ENCODE measurements at places on chromosomes 1 and 21.

DNA sequence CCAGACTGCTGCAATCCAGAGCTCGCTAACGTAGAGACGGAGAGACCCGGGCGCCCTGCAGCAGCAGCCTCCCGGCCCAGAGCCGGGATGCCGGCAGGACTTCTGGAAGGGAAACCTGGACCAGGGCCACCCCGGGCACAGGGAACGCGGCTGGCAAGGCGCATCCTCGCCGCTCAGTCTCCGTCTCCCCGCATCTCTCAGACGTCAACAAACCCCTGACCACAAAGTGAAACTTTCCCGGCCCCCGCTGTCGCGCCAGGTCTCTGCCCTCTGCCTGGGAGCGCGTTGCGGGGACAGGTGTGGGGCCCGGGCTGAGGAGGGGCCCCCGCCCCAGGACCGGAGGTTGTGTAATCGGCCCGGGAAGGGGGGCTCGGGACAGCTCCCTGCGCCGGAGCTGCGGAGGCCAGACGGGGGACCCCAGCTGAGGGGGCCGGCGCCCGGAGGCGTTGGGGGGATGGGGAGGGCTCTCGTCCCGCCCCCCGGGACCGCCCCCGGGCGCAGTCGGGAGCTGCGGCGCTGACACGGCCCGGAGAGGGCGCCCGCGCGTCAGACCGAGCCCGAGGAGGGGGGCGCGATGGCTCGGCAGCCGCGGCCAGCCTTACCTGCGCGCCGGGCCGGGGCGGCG, 116.6 kb upstream of the HIVEP3 start:
- peak; percentile 59 for DNase-seq

DNA sequence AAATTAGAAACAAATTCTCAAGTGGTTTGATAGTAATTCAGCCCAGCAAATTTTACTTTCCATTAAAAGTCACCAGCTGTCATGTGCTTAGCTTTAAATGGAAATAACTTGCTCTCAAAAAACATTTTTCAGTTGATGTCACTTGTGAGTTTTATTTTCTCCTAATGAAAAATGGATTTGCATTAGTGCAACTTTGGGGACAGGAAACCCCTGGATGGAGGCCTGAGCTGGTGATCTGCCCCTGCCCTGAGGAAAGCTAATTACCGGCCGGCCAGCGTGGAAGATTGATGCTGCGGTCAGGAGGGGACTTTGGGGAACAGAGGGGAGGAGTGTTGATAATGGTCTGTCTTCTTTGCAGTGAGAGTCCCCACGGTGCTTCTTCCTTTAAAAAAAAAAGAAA, 66.8 kb upstream of the ANGPTL1 start:
- DNase-seq, result peak; percentile 50

GRCh38 chr1:96234299-96234698, 487.3 kb upstream of the PTBP2 start:
- DNase-seq, result peak; percentile 37

- peak; percentile 95 for DNase-seq
These were observed at the start of gene METTL18 for GRCh38 chr1:169794530-169795416. TSS of gene METTL18 (minus strand) at chr1:169794907. CDS start at chr1:169793695, 1,212 bp downstream.

- DNase-seq, result peak; percentile 75
These were observed 35.0 kb upstream of the VWA5B1 start for GRCh38 chr1:20255666-20256065.

DNA sequence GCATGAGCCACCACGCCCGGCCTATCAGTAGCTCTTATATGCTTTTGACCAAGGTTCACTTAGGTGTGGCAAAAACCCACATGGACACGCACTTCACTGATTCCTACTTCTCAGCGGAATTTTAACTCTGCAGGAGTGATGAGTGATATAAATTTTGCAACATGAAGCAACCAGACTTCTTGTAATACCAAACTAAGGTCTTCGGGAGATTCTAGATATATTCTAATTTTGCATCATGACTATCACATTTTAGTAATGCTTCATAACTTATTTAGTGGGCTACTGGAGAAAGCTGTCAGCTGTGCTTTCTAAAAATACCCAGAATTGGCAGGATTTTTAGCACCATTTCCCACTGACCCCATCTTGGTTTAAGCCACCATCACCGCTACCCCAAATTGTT, 27.8 kb downstream of the RHCE start:
- peak; percentile 40 for DNase-seq

- no peak for DNase-seq
These were observed 56.0 kb downstream of the KCNJ15 start for GRCh38 chr21:38312822-38313221.

DNA sequence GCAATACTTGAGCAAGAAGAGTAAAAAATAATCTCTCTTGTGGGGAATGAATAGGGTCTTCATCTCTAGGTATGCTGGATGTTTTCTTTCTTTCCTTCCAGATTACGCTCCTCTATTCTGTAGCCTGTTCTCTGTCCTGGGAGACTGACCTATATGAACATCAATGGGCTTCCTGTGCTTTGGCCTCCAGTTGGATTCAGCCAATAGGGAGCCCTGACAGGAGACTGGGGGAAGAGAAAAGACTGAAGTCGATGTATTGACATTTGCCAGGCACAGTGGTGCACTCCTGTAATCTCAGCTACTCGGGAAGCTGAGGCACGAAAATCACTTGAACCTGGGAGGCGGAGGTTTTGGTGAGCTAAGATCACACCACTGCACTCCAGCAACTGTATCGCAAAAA, 17.6 kb downstream of the SEMA6C start:
- DNase-seq, result no peak

DNA sequence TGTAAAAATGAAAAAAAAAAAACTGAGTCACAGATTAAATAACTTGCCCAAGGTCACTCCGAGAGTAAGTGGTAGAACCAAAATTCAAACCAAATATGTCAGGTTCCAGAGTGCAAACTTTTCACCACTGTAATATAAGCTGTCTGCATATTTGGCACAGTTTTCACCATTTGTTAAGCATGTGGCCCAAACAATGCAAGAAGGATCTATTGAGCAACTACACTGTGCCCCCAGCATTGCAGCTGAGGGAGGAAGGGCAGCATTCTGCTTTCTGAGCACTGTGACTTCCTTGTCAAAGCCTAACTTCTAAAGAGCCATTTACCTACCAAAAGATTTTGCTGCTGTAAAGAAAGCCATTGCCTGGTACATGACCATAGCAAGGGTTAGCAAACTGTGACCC, 133.4 kb downstream of the SYT2 start:
- DNase-seq, result peak; percentile 96

DNA sequence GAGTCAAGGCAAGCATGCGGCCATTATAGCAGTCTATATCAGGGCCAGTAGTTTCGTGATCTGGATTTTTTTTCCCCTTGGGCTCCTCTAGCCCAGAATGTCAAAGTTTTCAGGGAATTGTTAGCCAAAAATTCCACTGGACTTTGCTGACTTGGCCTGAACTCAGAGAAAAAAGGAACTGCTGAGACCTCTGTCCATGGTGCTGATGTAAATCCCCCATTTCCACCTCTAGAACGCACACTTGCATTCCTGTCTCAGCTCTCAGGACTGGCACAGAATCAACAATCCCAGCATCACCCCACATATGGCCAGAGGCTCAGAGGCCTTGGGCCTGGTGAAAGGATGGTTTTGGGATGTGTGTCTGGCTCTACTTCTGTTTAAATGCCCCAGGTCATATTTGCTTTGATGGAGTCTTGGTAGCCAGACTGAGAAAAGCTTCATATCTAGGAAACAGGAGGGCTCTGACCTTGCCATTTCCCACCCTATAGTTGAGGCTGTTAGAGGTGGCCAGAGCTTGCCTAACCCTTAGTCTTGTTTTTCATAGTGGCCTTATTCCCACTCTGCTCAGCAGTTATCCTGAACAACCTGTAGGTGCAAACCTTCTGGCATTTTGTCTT, 16.9 kb upstream of the EFCAB14 start:
- peak; percentile 70 for DNase-seq

DNA sequence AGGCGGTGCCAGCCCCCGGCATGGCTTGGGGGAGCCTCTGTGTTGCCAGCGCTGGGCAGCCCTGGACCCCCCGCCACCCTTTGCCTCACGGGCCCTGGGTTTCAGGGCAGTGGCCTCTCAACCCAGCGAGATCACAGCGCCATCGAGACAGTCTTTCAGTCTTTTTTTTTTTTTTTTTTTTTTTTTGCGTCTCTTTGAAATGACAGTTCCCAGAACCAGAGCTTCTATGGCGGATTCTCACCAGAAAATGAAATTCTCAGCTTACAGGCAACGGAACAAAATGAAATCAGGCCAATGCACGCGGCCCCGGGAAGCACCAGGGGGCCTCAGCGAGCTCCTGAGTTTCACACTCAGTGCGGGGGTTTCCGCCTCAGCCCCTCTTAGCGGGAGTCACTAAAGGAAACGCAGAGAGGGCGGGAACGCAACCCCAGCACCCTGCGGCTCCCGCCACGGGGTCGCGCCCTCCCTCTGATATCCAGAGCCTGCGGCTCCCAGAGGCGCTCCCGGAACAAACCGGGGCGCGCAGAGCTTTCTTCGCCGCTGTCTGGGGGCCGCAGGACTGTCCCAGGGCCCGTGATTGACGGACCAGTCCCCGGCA, 8.0 kb upstream of the COL6A1 start:
- DNase-seq, result peak; percentile 91

GRCh38 chr1:109369167-109369746, 28.5 kb downstream of the SORT1 start:
- peak; percentile 62 for DNase-seq

GRCh38 chr1:12179111-12179519, 12.3 kb downstream of the TNFRSF1B start:
- peak; percentile 61 for DNase-seq

GRCh38 chr1:24567792-24568388, 12.0 kb downstream of the NCMAP start:
- DNase-seq, result no peak

- DNase-seq, result no peak
These were observed 3.4 kb upstream of the ETS2 start for GRCh38 chr21:38802050-38803026.

DNA sequence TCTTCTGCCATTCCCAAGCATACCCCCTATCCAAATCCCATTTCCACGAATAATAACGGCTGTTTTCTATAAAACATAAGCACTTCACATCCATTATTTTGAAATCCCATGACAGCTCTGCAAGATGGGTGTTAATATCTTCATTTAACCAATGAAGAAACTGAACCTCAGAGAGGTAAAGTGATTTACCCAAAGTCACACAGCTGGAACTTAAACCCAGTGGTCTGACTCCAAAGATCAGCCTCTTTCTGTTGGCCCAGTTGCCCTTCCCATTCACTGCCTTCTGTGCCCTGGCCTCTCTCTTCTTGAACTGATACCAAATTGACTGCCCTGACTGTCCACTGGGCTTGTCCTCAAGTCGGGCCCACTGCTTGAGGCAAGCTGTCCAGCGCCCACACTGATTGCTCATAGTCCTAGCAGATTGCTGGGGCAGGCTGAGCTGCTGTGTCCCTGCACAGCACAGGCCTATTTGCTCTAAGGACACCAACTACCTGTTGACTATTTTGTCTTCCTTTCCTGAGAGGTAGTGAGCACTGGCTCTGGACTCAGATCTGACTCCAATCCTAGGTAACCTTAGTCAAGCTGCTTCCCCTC, 19.3 kb downstream of the TAL1 start:
- DNase-seq, result no peak

GRCh38 chr1:227255086-227255732, 63.1 kb downstream of the CDC42BPA start:
- DNase-seq, result no peak

- DNase-seq, result peak; percentile 75
These were observed 4.0 kb downstream of the GLMP start for GRCh38 chr1:156291226-156292061.

- no peak for DNase-seq
These were observed 521 bp upstream of the NADK start for GRCh38 chr1:1778663-1779319.

GRCh38 chr1:70916034-70916427, 131.6 kb downstream of the PTGER3 start:
- DNase-seq, result no peak

DNA sequence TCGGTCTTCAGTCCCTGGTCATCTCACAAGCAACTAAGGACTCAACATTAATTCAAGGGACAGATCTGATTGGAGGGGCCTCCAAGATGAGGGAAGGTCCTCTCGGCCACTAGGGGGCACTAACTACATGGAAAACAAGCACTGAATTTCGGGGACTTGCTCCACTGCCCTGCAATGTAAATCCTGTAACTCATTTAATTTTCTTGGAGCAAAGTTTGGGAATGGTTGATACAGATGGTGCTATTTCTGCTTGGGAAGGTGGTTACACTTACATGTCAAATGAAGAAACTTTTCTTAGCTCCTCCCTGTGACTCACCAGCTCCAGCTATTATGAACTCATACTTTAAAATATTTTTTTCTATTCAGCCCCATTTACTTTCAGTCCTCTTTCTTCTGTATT, 97.4 kb upstream of the KCNJ15 start:
- DNase-seq, result peak; percentile 89

- no peak for DNase-seq
These were observed 92.0 kb downstream of the DIRAS3 start for GRCh38 chr1:67958472-67958871.

- DNase-seq, result peak; percentile 14
These were observed 15.3 kb upstream of the RGS8 start for GRCh38 chr1:182699393-182700350.

DNA sequence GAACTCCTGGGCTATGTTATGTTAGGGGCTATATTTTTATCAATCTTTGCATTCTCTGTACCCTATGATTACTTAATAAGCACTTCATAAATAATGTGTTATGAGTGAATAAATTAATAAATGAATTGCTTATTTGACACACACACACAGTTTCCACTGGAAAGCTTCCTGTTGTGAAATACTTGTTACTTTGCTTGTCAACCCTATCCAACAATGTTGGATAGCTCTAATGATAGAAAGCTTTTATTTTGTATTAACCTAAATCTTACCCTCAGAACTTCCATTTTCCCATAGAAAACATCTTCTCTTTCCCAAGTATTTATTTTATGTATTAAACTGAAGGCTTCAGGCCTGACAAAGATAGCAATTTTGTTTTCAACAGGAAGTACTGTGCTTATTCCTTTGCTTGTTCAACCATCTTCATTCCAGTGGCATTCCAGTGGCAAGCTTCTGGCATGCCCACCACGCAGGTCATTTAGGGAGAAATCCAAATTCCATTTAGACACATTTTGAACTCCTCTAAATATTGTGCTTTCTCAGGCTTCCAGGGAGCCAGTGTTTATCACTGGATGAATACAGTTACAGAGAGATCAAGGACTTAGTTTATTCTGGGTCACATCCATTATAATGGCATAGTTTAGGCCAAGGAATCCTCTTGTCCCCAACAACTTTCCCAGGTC, 134.4 kb downstream of the TGFB2 start:
- DNase-seq, result peak; percentile 84

- DNase-seq, result peak; percentile 69
These were observed 19.0 kb downstream of the BCAR3 start for GRCh38 chr1:93662481-93663207.

- DNase-seq, result no peak
These were observed 16.0 kb downstream of the MEF2D start for GRCh38 chr1:156484480-156485058.

DNA sequence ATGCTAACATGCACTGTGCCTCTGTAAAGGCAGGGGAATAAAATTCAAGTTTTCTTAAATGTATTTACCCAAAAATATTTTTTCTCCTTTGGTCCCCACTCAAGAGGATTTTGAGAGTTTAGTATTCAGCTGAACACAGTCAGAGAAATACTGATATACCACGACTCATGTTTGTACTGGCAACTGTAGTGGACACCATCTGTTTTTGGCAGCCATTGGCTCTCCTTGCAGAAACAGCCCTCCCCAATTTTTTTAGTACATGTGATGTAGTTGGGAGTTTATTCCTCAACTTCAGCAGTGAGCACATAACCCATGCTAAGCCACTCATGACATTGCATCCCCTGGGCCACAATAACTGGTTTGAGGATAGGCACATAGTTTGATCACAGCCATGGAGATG, 154.8 kb upstream of the POU3F1 start:
- no peak for DNase-seq

Measured in fibroblast of upper back skin (primary cell).